ENCODE measurements at places on chromosomes 13 and 19. TPM values are rescaled to one million over a fixed set of nuclear protein-coding genes. Genes with fewer than 3 reads are reported as not detected.

The RASGRP4 gene
- 1.6 TPM for total RNA-seq

DNA sequence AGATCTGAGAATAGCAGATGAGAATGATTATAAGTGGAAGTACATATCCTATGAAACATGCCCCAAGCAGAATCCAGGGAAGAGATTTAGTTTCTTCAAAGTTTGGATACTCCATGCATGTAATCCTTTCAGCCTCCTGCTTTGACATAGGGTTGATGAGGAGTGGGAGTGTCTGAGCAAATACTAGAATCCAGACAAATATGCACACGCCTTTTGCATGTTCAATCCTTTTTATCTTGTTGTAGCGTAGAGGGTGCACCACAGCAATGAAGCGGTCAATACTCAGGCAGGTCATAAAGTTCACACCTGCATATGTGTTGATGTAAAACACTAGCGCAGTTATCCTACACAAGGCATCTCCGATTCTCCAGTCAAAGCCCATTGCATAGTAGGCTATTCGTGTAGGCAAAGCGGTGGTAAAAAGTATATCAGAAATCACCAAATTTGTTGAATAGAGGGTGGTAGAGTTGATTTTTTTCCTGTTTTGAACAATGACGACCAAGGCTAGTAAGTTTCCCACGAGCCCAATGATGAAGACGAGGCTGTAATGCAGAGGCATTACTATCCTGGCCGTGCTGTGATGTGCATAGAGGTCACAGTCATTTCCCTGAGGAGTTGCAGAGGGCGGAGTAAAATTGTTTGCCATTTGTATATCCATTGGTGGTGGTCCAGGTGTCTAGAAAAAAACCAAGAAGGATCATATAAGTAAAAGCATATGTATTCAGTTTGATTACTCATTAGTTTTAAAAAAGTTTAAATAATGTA lies 11.5 kb downstream of the GPR183 start:
- no peak for DNase-seq

The RETN gene
- not detected for total RNA-seq

DNA sequence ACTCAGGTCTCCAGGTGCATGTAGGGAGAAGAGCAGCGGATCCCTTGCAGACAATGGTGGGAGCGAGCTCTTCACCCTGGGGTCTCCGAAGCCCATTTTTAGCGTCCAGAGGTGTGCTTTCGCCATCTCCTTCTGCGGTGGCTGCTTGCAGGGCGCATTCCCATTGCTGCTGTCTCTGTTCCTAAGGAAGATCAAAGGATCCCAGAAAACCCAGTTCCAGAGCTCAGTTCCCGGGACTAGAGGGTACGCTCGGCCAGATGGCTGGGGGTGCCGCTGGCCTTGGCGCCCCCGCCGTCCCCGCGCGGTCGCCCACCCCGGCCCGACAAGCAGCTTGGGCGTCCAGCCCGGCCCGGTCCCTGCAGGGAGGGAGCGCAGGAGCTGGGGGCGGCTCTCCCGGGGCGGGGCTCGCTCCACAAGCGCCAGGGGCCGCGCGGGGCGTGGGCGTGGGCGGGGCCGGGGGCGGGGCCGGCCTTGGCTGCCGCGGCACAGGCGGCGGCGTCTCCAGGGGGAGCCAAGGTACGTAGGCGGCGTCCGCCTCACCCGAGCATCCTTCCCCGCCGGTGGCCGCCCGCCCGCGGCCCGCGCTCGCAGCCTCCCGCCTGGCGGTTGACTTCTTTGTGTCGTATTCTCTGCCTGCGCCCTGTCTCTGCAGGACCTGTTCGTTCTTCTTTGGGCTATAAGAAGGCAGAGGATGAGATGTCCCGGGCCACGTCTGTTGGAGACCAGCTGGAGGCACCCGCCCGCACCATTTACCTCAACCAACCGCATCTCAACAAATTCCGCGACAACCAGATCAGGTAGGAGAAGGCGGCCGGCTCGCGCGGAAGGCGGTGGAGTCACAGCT lies 96.8 kb downstream of the ATP8A2 start:
- no peak for DNase-seq

GRCh38 chr13:28339419-28339818 lies 155.5 kb downstream of the FLT1 start:
- DNase-seq, result no peak

- DNase-seq, result no peak
These were observed 20.7 kb downstream of the ZNF575 start for GRCh38 chr19:43553656-43554055.

DNA sequence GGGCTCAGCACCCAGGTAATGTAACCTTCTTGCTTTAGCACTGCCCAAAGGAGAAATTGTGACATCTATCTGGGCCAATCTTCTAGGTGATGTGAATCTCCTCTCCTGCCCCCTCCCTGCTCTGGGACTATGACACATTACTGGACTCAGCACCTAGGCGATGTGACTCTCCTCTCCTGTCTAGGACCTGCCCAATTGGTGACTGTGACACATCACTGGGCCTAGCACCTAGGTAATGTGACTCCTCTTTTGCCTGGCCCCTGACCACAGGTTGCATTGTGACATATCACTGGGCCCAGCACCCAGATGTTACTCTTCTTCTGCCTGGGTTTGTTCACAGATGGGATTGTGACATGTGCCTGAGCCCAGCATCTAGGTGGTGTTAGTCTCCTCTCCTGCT lies 45.0 kb downstream of the ZNF85 start:
- DNase-seq, result no peak

DNA sequence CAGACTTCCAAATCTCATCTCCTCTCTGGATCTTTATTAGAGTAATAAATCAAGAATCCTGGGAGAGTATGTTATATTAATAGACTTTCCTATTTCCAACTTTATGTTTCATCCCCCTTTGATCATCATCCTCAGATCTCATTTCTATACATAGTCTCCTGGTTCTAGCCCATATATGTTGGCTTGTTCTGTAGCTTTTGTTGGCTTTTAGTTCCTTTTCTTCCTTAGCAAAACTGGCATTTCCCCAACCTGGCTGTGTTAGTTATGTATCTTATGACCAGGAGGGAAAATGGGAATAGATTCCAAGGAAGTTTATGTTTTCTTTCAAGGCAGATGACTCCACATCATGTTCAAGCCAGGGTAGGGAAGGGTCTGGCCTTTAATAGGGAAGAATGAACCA lies 2464.5 kb downstream of the PCDH9 start:
- no peak for DNase-seq

The CYP2A6 gene
- total RNA-seq, result 0.64 TPM

DNA sequence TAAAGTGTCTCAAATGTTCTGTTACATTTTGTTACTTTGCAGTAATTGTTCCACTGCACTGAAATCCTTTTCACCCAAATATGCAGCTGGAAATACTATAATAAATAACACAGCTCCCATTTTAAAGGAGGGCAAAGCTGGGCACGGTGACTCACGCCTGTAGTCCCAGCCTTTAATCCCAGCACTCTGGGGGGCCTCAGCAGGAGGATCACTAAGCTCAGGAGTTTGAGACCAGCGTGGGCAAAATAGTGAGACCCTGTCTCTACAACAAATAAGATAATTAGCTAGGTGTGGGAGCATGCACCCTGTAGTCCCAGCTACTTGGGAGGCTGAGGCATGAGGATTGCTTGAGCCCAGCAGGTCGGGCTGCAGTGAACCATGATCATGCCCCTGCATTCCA lies 7.5 kb upstream of the UBAC2 start:
- no peak for DNase-seq

GRCh38 chr19:16376649-16377048 lies 52.0 kb downstream of the KLF2 start:
- no peak for DNase-seq

- DNase-seq, result peak; percentile 93
These were observed at the start of gene GGN for GRCh38 chr19:38387550-38388348. Gene GGN (minus strand): TSS chr19:38388034. CDS start chr19:38387261, 773 bp downstream.

- no peak for DNase-seq
These were observed 102.5 kb downstream of the URI1 start for GRCh38 chr19:30044273-30045248.

GRCh38 chr13:90447034-90447733 lies 900.3 kb upstream of the MIR17HG start:
- DNase-seq, result no peak

The SKA3 gene
- 1.3 TPM for total RNA-seq

- peak; percentile 61 for DNase-seq
These were observed 11.0 kb downstream of the MOB3A start for GRCh38 chr19:2084993-2085720.

DNA sequence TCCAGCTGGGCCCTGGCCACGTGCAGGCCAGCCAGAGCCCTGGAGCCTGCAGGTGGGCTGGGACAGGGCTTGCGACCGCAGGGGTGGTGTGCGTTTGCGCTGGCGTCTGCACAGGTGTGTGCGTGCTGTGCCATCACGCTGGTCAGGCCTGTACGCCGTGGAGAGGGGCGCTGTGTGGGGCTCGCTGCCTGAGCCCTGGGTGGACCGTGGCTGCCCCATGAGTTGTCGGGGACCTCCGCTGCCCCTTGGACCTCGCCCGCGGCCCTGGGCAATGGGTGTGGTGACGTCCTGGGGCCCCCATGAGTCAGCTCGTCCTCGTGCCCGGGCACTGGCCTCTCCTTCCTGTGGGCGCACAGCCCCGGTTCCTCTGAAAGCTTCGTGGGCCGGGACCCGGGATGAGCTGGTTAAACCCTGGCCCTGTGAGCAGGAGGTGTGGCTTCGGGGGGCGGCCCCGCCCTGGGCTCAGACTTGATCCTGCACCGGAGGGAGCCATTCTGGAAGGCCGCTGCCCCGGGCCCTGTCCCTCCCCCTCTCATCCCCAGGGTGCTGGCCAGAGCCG lies 6.8 kb downstream of the CSNK1G2 start:
- DNase-seq, result no peak

The KCTD12 gene
- 59.7 TPM for total RNA-seq

The PPP2R1A gene
- 198 TPM for total RNA-seq

DNA sequence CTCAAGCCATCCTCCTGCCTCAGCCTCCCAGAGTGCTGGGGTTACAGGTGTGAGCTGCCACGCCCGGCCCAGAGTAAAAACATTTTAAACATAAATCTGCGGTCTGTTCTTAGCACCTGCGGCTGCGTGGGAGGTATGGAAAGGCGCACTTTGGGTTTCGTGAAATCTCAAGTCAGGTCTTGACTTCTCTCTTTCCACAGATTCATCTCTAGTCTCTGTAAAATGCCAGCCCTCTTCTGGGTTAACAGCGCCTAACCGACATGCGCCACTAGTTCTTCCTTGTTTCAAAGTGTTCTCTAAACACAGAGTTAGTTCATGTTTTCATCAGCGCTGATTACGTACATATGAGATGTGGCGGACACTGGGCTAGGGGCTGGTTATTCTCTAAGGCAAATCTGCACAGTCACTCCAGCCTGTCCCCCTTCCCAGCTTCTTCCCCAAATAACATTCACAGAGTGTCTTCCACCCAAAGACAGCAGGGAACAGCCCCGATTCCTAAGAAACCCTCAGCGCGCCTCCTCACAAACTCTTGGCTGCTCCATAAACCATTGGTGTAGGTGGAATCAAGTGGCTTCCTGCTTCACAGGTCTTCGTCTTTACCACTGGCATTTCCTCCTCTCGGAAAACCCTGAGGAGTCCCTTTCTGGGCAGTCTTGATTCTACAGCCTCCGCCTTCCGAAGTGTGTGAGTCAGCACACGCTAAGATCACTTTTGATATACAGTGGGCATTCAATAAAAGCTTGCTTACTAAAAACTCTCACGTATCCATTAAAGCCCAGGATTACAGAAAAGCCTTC lies 1.4 kb downstream of the PARP4 start:
- no peak for DNase-seq

Measured in breast epithelium (tissue), 4 donors.